ENCODE measurements at places on chromosomes 2 and 18.
A peak's percentile ranks its signal among the peaks of the same experiment; 100 is the strongest.

DNA sequence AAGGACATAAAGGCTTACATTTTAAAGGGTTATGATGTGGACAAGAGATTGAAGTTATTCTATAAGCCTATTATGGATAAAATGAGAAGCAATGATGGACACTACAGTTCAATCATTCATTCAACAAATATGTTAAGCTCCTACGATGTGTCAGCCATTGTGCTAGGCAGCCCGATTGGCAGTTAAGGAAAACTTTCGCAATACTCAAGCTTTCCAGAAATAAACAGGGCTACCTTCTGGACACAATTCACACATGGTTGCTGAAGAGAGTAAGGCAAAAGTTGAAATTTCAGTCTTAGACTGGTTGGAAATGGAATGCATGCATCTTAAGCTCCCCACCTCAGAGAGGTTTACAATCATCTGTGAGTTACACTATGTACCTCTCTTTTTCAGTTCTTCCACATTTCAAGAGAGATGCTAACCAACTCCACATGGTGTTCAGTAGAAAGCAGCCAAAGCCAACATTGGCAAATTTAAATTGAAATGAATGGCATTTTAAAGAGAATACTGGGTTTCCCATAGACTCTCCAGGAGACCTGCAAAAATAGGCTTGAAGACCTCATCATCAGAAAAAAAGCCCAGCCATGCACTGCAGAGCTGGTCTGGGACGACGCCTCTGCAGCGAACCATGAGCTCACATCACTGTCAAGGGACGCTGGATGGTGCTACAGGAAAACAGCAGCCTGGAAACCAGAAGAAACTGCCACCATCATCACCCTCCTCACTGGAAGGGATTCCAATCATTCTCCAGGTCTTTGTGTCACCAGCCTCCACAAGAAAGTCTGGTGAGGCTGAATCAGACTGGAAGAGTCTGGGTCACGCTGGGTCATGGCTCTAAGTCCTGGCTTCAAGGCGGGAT is 276.3 kb downstream of the AFF3 start:
- no peak for DNase-seq

GRCh38 chr2:38228753-38229152 is 148.3 kb downstream of the ATL2 start:
- no peak for DNase-seq

GRCh38 chr2:84701880-84702279 is 179.0 kb downstream of the TRABD2A start:
- no peak for DNase-seq

DNA sequence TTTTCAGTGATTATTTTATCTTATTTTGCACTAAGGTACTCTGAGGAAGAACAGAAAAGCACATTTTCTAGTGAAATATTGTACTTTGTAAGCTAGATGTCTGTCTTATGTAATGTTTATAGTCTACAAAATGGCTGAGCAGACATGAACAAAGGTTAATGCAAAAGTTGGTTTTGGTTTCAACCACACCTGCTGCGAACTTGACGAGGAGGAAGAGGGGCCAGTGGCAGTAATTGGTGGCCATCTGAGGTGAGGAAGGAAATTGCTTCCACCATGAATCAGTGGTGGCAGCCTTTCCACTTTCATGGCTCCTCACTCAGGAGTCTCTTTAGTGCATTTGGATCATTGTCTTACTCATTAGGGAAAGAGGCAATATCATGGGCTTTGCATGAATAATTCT is 894.2 kb downstream of the CNTNAP5 start:
- no peak for DNase-seq

DNA sequence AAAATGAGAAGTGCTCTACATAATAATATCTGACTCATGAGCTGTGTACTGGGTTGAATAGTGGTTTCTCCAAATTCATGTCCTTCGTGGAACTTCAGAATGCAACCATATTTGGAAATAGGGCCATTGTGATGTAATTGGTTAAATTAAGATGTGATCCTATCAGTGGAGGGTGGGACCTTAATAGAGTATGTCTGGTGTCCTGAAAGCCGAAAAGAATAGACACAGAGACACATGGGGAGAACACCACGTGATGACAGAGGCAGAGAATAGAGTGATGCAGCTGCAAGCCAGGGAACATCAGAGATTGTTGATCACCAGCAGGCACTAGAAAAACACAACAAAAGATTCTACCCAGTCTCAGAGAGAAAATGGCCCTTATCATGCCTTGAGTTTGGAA is 310.1 kb downstream of the EXOC6B start:
- no peak for DNase-seq

- DNase-seq, result no peak
Measured at GRCh38 chr2:28662468-28663181, 89.0 kb upstream of the PPP1CB start.

DNA sequence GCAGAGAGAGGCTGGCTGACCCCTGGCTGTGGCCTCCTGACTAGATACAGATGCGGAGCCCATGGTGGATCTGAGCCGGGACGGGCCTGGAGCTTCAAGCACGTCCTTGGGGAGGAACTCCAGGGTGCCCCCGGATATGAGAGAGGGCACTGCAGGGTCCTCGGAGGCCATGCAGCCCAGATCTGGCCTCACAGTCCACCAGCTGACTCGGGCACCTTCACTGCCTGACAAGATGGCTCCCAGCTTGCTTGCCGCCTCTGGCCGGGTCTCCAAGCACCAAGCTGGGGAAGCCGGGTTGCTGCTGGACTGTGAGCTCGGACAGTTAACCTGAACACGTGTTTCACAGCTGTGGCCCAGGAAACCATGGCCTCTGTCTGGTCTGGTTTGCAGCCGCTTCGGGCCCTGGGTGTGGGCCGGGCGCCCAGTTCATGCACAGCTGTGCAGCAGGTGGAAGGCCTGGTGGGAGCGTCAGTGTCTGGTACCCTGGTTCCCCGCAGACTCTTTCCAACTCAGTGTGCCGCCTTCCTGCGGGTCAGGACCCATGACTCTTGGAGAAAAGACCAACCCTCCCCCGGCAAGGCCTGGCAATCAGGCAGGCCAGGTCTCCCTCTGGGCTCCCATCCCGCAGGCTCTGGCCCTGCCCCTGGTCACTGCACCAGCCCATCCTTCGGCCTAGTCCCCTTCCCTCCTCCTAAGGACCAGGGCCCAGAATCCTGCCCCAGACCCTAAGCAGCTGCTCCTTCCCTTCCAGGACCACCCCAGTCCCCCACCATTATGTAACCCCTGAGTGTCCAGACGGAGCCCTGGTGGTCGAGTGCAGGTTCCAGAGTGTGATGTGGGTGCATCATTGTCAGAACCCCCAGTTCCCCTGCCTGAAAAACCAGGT is 74.6 kb upstream of the OTOS start:
- peak; percentile 8 for DNase-seq

DNA sequence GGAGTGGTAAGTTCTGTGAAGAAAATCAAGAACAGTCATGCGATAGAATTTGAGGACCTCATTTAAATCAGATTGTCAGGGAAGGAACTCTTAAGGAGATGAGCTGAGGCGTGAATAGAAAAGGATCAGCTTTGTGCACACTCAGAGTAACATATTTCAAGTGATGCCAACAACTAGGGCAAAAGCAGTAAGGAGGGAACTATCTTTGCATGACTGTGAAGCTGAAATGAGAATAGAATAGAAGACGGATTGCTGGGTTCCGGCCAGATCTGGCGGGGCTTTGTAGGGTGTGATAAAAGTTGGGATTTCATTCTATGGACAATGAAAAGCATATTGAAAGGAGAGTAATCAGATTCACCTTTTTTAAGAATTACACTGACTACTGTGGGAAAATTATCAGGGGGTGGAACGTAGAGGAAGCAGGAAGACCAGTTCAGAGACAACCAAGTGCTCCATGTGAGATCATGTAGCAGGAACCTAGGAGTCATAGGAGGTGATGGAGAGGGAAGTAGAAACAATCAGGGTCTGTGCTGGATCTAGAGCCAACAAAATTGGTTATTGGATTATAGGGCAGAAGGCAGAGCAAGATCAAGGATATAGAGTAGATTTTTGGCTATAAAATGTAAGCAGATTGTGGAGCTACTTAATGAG is 884.3 kb downstream of the DCC start:
- DNase-seq, result no peak

- no peak for DNase-seq
Measured at GRCh38 chr2:138321458-138321857, 180.1 kb upstream of the SPOPL start.

GRCh38 chr2:73257425-73258125 is 23.5 kb downstream of the CCT7 start:
- no peak for DNase-seq

DNA sequence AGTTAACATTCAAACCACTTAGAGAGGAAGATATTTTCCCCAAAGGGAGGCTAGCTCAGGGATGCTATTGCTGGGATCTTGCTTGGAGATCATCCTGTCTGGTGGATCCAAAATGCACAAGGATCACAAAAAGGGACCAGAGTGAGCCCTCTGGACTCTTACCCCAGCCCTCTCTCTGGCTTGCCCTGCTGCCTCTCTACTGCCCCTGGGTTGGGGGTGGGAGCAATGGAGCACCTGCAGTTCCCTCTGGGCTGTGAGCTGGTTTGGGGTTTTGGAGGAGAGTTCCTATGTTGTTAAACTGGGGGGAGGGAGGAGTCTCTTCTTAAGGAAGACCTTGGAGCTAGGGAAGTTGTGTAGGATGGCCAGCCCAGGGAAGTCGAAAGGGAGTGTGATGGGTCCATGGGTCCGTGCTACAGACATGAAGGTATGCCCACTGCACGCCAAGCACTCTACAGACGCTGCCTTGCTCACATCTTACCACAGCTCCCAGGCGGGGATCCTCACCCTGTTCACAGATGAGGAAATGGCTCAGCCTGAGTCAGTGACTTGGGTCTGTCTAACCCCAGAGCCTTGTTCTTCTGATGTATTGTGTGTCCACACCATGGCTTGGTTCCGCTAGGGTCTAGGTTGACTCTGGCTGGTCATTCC is 3.8 kb downstream of the LBH start:
- peak; percentile 71 for DNase-seq

DNA sequence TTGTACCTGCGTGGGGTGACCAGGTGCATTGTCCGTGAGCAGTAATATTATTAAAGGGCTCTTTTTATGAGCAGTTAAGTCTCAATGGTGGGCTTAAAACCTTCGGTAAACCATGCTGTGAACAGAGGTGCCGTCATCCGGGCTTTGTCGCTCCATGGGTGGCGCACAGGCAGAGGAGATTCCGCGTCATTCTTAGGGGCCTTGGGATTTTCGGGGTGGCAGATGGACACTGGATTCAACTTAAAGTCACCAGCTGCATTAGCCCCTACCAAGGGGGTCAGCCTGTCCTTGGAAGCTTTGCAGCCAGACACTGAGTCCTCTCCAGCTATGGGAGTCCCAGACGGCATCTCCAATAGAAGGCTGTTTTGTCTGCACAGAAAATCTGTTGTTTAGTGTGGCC is 107.7 kb downstream of the NFATC1 start:
- peak; percentile 4 for DNase-seq

DNA sequence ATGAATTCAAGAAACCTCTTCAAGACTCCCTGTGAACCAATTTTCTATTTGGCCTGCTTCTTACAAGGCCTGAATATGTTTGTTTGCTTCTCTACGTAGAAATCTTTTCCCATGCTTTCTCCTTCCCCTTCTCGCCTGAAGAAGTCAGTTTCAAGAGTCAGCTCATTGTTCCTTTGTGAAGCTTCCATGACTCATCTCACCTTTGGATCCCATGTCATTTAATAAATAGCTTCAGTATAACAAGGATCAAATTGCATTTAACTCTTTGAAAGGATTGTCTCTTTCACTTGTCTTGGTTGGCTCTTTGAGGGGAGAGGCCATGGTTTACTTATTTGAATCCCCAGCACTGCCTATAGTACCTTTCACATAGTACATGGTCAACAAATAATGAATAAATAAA is 28.4 kb downstream of the CPS1 start:
- DNase-seq, result no peak

- no peak for DNase-seq
Measured at GRCh38 chr2:159356053-159356554, 69.6 kb upstream of the WDSUB1 start.

GRCh38 chr18:10234912-10235660 is 219.3 kb upstream of the APCDD1 start:
- no peak for DNase-seq

- no peak for DNase-seq
Measured at GRCh38 chr2:45761635-45762034, 110.2 kb downstream of the PRKCE start.

GRCh38 chr2:216499641-216500218 is 1.1 kb downstream of the RPL37A start:
- DNase-seq, result no peak

- DNase-seq, result no peak
Measured at GRCh38 chr18:3441290-3441689, 8.7 kb upstream of the TGIF1 start.

- no peak for DNase-seq
Measured at GRCh38 chr2:225735844-225736243, 336.3 kb downstream of the NYAP2 start.

- DNase-seq, result no peak
Measured at GRCh38 chr2:23519334-23519651, 134.3 kb downstream of the KLHL29 start.

GRCh38 chr2:177551989-177552421 is 159.4 kb downstream of the AGPS start:
- DNase-seq, result no peak

- no peak for DNase-seq
Measured at GRCh38 chr18:48074929-48075706, 144.7 kb upstream of the SMAD2 start.

GRCh38 chr2:181673173-181673572 is 7.1 kb downstream of the NEUROD1 start:
- DNase-seq, result no peak

- DNase-seq, result no peak
Measured at GRCh38 chr18:63534615-63535014, 7.6 kb upstream of the SERPINB12 start.

DNA sequence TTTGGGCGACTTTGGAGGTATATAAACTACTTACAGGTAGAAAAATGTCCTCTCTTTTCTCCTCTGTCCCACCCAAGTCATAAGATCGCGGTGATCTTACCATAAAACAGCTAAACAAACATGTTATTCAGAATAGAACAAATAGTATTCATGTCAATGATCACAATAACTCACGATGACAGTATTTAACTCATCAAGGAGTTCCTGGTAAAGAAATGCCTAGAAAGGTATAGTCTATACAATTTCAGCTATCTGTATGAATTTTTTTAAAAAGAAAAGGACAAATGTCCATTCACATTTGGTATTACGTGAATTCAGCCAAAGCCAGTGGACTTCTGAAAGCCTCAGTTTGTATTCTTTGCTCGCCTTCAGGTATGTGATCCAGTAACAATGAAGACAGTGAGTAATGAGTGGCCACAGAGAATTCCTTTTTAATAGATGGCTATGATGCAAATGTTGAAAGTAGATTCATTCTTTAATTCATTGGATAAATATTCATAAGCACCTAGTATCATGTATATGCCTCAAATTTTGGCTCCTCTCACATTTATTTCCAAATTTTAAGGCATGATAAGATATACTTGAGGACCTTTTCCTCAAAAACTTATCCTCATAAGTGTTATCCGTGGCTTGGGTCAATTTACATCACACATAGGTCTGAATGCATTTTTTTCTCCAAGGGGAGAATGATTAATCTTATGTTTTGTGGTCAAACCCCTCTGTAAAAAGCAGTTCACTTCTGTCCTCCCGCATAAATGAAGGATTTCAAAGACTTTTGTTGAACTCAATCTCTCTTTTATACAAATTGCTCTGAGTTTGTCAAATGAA is 20.3 kb downstream of the ABCB11 start:
- no peak for DNase-seq

All from activated naive CD4-positive, alpha-beta T cell treated with anti-CD3 and anti-CD28 coated beads, Interleukin-2, amount 50 U/mL, for 16 hours (primary cell).